ENCODE measurements at places on chromosomes 6 and 20. TPM values are rescaled to one million over a fixed set of nuclear protein-coding genes. Genes with fewer than 3 reads are reported as not detected.

DNA sequence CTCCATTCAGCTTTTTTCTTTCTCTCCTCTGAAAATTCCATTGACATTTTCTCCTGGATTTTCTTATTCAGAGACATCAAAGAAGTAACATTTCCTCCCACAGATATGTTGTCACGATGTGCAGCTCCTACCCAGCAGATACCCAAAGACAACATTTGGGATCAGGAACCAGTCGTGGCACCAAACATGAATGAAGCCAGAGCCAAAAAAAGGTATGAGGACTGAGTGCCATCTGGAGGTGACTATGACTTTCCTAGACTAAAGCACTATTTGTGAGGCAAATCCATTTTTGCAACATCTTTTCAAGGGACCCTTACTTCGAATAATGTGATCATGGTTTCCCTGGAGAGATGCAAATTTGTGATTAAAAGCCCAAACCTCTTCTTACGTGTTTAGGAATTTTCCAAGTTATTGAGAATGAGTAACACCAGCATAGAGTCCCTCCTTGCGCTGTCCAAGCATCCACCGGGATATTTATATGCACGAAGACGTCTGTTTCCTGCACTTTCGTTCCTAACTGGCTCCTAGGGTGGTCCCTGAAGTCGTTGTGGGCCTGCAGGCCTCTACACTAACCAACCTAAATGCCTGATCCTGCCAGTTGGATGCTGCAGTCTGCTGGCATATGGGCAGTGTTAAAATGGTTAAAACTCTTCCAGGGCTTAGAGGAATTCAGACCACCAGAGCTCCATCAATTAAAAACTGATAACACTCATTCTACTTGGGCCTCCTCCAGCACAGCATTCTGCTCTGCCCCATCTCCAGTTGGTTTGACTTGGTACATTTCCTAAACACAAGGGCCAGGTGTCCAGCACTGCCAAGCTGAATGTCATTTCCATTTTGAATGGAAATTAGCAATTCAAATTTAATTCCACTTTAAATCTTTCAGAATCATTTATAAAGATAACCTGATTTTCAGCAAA lies 256.6 kb downstream of the C6orf118 start:
- DNase-seq: no peak

GRCh38 chr6:30747300-30747687 lies 2.9 kb upstream of the IER3 start:
- no peak for DNase-seq

- no peak for DNase-seq
Observed at GRCh38 chr20:58213716-58214115, 14.7 kb downstream of the ANKRD60 start.

GRCh38 chr6:52540286-52540902 lies 36.5 kb downstream of the TRAM2 start:
- no peak for DNase-seq

- no peak for DNase-seq
Observed at GRCh38 chr20:48339190-48339985, 488.4 kb downstream of the PREX1 start.

The GDAP1L1 gene
- total RNA-seq: not detected

The CASP8AP2 gene
- total RNA-seq: 34.2 TPM

The SLC13A3 gene
- total RNA-seq: not detected

The C20orf202 gene
- not detected for total RNA-seq

The STAU1 gene
- total RNA-seq: 59.8 TPM
